ENCODE measurements at places on chromosomes 2 and 18. TPM values are rescaled to one million over a fixed set of nuclear protein-coding genes. Genes with fewer than 3 reads are reported as not detected.

DNA sequence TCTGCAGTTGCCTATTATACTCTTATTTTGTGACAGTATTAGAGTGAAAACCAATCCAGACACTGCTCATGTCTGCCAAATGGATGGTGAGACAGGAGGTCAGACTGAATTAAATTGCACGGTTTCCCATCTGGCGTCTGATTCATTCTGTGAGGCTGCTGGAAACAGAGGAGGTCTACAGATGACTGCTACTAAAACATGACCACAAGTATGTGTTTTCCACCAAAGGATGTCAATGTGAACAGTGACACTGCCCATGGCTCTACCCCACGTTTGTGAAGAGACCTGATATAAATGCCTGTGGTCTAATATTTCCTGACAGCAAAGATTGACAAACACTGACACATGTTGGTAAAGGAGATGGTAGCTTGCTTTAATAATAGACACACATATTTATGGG is 104.3 kb upstream of the ST6GAL2 start:
- no peak for DNase-seq

GRCh38 chr2:12809526-12809925 is 92.8 kb downstream of the TRIB2 start:
- no peak for DNase-seq

DNA sequence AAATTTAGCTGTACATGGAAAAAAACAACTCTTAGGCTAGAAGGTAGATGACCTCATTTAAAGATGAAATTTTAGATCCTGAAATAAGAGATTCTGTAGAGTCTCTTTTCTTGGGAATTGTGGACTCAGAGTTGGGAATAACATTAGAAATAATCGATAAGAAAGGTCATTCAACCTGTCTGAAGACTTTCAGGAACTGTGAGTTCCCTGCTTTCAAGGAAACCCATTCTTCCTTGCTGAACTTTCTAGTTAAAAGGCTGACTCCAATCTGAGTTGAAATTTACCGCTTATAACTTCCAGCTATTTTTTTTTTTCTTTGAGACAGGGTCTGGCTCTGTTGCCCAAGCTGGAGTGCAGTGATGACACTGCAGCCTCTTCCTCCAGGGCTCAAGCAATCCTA is 16.8 kb upstream of the SMAD7 start:
- DNase-seq: no peak

CYBRD1 gene
- 12.3 TPM for total RNA-seq

LOXL3 gene
- 16.1 TPM for total RNA-seq

BMP10 gene
- total RNA-seq: not detected

All from occipital lobe (tissue), 3 donors.